ENCODE measurements at places on chromosomes 6 and 20.

GRCh38 chr6:146890644-146891434 is 292.1 kb downstream of the ADGB start:
- peak; percentile 22 for DNase-seq

GRCh38 chr6:50461696-50462095 is 251.6 kb upstream of the TFAP2D start:
- no peak for DNase-seq

GRCh38 chr6:153130515-153131036 is 506 bp downstream of the RGS17 start:
- no peak for DNase-seq

- DNase-seq, result peak; percentile 98
These were observed 311.5 kb downstream of the HDGFL1 start for GRCh38 chr6:22880686-22881433.

DNA sequence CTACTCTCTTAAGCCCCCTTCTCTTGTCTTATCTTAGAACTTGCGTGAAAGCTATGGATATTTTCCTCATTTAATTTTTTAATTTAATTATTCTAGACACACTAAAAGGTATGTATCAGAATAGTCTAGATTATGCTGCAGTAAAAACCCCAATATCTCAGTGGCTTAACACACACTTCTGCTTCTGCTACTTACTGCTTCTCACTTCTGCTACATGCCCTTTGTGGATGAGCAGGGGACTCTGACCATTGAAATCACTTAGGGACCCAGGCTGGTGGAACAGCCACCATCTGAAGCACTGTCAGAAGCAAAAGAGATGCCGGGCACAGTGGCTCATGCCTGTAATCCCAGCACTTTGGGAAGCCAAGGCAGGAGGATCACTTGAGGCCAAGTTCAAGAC is 27.2 kb upstream of the SCUBE3 start:
- no peak for DNase-seq

DNA sequence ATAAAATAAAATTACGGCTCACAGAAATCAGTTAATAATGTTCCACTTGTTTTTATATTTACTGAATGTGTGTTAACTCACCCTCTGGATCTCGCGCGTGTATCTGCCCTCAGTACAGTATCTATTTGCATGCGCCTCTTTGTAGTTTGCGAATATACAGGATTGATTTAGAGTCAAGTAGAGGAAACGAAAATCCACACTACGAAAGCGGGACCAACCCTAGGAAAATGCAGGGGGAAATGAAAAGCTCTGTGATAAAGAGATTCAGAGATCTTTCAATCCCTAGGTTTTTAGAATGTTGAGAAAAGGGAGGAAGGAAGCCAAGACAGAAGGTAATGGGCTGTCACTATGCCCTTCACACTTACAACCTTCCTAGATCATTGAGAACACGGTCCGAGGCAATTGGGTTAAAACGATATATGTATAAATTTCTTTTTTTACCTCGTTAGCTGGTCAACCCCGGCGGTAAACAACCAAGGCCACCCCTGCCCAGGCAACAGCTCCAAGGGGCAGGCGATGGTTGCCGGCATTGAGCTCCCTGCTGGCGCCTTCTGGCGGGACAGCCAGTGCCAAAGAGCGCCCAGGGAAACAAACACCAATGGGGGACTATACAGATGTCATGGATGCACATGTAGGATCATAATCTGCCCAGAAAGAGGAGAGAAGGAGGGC is 792 bp upstream of the FUT9 start:
- no peak for DNase-seq

DNA sequence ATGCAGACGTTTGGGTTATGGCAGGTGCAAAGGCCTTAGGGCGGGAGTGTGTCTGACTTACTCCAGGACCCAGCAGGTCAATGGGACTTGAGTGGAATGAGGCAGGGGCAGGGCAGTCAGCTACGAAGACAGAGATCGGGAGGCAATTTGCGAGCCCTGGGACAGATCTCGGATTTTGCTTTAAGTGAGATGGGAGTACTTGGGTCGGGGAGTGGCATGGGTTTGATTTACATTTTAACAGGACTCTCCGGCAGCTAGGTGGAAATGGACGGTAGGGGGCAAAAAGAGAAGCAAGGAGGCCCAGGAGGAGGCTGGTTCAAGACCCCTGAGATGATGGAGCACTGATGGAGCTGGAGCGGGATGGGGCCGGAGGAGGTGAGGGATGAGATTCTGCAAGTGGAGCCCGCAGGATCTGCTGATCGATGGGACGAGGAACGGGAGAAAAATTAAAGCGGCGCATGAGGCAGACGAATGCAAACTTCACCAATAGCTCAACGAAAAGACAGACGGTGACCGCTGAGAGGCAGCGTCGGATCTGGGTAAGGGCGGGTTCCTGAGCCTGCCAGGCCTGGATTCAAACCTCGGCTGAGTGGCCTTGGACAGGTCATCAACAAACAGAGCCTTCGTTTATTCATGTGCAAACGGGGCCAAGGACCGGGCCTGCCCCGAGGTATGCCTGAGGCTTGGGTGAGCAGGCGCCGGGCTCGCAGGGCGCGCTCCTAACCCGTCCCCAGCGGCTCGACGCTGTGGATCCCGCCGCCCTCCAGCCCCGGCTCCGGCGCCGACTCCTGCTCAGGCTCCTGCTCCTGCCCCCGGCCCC is 756 bp upstream of the RBCK1 start:
- peak; percentile 77 for DNase-seq

DNA sequence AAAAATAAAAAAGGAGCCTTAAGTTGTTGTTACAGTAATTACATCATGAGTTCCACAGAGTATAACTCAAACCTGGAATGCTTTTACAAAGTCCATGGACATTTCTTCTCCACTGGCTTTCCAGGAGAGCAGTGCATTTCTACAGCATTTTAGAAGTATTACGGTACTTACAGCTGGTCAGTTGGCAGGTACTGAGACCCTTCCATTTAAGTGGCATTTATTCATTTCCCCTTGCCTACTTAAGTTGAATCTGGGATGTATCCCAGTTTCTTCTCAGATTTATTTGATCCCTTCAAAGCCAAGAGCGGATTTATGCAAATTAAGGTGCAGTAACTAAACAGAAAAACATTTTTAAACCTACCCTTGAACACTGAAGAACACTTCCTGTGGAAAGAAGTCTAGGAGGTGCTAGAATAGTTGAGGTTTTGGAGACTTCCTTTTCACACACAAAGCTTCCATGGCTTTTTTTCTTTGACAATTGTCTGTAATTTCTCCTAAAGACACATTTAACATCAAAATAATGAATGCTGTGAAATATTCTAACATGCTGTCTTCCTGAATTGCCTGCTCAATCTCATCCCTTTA is 3.4 kb downstream of the PRDM13 start:
- DNase-seq, result no peak

DNA sequence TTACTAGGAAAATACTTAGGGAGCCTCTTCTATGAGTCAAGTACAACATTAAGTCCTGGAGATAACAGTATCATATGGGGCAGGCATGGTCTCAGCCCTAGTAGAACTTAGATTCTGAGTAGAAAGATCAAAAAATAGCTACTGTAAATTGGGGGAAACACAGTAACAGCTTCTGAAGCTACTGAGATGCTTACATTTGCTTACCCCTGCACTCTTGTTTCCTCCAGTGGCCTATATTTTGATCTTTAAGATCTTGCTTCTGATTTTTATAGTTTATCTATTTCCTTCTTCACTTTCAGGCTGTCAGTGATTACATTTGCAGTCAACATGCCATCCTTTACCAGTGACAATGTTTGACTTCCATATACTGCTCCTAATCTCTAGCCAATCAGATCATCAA is 35.3 kb downstream of the HIVEP2 start:
- no peak for DNase-seq

- DNase-seq, result peak; percentile 91
These were observed 170.4 kb downstream of the HTR1B start for GRCh38 chr6:77292564-77293546.

DNA sequence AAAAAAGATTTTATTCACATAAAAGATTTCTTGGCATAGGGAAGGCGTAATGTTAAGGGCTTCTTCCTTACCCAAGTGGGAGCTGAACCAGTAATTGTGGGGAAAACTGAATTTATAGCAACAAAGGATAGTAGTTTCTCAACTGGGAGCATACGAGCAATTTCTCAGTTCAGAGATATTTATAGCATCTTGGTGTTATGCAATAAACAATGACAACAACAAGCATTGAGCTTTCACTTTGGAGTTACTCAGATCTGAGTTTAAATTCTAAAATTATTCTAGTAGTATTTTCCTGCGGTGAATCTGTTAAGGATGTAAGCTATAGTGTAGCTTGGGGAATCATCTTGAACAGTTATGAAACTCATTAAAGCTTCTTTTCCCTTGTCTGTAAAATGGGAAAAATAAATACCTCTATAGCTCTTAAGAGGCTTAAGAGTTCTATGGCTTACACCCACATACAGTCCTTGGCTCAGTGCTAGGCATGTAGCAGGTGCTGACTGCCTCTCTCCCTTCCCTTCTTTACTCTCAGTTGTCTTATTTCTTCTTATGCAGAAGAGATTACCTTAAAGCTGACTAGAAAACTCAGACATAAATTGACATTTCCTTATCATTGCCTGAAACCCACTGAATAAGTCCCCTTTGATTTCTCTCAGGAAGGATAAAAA is 58.8 kb downstream of the SAMD5 start:
- no peak for DNase-seq

- DNase-seq, result no peak
These were observed 37.3 kb downstream of the KIF3B start for GRCh38 chr20:32314768-32315167.

DNA sequence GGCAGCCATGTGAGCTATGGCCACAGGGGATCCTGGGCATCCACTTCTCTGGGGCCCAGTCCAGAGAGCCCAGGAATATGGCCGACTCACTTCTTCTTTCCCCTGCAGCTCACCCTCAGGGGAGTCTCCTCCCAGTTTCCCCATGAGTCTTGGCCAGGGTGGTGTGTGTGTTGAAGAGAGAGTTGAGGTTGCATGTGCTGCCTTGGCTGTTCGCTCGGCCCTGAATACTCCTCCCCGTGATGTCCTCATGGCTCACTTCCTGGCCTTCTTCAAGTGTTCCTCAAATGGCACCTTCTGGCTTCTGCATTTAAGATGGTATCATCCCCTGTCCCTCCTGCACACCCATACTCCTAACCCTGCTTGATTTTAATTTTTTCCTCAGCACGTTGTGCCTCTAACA is 3.2 kb upstream of the TREML1 start:
- no peak for DNase-seq

DNA sequence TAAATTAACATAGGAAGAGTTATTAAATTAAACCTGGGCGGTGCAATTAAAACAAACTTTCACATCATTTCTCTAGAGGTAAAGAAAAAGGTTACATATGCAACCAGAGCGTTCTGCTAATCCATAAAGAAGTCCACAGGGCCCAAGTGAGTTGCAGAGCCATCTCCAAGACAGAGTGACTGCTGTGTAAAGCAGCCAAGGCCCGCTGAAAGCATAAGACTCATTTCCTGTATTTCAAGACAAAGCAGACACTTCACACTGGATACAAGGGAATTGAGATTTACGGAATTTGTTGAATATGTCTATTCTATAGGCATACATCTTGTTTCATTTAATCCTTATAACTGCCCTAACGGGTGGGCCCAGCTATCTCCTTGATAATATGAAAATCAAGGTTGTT is 422.8 kb downstream of the CBLN4 start:
- DNase-seq, result no peak

GRCh38 chr6:733431-734219 is 40.7 kb upstream of the EXOC2 start:
- DNase-seq, result no peak

DNA sequence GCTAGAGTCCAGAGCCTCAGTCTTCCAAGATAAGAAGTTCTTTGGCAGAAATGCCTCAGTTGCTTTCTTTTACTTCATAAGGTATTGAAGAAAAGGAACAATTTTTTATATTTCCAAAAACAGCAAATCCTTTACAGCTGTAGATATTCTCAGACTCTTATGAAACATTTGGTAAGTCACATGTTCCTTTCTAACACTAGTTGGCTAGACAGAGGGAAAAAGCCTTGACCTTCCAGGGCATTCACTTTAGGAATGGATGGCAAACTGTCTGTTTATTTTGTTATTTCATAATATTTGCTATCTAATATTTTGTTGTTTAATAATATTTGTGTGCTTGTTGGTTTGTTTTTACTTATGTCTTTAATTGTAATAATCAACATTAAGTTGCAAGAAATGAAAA is 140.8 kb downstream of the PTPRK start:
- DNase-seq, result no peak

- no peak for DNase-seq
These were observed 19.9 kb downstream of the KCNK5 start for GRCh38 chr6:39209360-39209811.

DNA sequence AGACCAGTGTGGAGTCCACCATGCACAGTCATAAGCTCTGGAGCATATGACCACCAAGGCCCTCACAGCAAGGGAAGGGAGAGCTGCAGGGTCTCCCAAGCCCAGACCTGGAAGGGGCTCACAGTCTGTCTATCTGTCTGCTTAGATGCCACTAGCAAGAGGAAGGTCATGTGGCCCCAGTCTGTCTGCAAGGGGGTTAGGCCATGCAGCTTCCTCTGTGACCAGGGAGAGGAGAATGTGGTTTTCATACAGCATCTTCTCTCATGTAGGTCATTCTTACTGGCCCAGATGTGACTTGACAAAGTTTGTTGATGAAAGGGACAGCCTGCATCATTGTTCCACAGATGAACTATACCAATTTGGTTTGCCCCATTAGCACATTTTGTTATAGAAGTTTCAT is 260.8 kb downstream of the FARS2 start:
- DNase-seq, result no peak

Measured in fibroblast of skin of right quadriceps (primary cell).